H4 (cell line): ENCODE measurements at places on chromosomes 5 and 9.

DNA sequence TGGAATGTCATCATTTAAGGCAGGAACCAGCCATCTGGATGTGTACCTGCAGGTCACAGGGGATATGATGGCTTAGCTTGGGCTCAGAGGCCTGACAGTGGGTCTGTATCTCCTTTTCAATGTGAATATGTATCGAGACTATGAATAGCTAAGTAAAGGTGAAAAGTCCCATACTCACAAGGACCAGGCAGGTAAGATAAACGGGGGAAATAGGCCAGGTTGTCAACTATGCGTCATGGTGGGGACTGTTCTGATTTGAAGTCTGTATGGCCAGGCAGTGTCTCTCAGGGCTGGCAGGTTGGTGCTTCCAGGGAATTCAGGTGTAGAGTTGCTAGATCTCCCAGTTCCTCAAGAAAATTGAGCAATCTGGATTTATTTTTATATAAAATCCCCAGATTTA, 987.9 kb upstream of the WWC1 start:
- no peak for DNase-seq

DNA sequence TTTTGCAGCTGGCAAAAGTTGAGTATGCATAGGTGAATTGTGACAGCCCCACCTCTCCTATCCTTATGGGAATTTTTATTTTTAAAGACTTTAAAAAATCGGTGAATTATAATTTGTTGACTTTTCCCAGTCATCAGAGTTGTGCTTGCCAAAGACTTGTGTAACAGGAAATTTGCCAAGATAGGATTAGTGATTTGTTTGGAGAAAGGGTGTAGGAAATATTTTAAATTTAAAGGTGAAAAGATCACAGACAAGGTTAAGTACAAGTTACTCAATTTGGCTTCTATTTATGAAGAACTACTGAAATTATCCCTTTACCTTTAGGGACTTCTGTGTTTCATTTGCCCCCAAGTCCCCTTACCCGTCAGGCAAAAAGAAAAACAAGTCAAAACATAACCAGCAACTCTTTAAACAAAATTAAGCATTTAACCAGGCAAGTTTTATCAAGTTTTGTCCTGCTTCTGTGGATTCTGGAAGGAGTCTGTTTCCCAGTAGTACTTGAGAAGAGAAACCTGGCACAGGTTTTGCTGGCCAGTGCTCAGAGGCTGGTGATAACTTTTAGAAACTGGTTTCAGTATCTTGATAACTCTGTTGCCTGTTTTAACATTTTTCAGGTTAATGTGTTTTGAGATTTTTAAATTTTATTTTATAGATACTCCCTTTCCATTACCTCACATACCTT, 285.4 kb downstream of the MAST4 start:
- DNase-seq: no peak

DNA sequence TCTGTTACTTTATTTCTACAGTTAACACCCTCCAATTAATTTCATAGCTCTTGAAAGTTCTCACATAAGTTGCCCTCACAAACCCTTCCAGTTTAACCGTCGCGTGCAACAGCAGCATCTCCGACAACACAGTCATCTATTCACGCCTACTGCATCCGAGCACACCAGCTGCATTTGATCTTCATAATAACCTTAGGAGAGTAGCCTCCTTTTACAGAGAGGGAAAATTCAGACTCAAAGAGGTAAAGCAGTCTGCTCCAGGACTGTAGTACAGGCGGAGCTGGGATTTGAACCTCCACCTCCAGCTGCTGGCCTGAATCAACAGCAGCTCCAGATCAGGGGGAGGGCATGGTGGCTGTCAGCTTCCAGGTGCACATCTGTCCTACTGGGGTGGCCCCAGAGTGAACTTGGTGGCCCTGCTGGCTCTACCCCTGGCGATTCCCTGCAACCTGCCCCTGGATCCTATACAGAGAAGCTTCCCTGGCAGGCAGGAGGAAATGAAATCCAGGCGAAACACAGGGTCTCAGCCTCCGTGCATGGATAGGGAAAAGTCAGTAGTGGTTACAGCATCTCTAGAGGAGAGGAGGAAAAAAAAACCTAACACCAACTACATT, 71.6 kb upstream of the UNC5A start:
- DNase-seq: no peak

DNA sequence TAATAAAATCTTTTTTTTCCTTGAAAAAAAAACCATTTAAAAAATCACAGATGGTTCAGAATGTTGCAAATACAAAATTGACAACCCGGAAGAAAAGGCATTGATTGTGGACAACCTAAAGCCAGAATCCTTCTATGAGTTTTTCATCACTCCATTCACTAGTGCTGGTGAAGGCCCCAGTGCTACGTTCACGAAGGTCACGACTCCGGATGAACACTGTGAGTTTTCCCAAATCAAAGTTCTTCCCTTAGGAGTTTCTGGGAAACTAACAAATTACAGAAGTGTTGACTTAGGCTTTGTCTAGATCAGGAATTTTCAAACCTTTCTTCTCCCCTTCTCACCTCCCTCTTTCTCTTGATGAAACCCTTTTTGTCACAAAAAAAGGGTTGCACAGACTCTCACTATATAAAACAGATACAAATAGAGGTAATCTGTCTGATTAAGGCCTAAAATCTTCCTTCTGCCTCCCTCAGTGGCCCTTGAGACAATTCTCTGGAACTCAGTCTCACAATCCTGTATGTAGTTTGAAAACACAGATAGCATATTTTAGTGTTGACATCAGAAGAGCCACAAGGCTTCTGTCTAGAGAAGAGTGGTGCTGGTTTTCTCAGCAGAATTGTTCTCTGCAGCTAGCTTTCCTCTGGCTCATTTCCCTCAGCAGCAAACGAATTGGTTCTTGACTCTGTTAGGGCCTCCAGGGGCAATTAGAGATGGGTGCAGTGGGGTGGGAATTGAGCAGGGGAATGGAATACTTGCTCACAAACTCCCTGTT, 79.5 kb downstream of the OSMR start:
- DNase-seq: no peak

GRCh38 chr5:54309691-54310432, 511 bp downstream of the ARL15 start:
- peak; percentile 13 for DNase-seq

- no peak for DNase-seq
Observed at GRCh38 chr5:77211691-77212047, 1.2 kb downstream of the PDE8B start.

DNA sequence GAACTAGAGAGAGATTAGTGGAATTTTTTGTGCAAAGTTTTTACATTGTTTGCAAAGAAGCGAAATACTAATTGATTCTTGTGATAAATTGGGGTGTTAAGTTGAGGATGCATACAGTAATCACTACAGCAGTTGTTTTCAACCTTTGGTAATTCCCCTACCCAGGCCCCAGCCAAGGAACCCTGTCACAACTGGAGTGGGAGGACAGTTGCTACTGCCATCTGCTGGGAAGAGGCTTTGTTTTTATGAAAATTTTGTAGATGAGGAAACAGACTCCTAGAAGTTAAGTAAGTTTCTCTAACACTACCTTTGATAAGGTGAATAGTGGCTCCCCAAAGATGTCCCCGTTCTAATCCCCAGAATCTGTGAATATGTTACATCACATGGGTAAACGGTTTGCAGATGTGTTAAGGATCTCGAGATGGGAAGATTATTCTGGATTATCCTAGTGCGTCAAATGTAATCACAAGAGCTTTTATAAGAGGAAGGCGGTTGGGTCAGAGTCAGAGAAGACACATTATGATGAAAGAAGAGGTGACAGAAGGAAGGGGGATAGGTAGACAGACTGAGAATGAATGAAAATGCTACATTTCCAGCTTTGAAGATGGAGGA, 34.0 kb upstream of the PPP1R2B start:
- DNase-seq: no peak

- DNase-seq: no peak
Observed at GRCh38 chr9:76690973-76691370, 73.3 kb upstream of the PCA3 start.

DNA sequence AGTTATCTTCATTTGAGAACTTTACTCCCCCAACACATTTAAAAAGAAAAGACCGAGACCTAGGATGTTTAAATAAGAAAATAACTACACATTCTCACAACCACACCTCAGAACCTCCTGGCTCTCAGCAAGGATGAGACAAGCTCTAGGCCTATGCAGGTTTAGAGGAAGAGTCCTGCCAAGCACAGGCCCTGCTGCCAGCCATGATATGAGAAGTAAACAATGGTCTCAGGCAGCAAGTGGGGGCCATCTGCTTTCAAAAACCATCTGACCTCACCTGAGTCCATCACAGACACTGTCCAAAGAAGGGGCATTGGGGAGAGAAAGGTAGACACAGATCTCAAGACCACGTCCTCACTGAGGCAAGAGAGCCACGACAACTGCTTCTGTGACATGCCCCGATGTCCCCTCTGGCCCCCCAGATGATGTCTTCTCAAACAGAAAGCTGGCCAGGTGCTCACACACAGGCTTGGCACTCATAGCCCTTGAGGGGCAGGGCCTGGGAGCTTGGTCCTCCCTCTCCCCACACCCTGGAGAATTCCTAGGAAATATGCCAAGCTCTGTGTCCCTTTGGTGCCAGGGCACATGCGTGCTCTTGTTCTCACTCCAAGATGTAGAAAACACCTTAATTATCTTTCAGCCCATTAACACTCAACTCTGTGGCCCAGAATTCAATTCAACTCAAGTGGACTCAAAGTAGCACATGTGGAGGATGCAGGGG, 150.4 kb downstream of the FSTL4 start:
- no peak for DNase-seq

DNA sequence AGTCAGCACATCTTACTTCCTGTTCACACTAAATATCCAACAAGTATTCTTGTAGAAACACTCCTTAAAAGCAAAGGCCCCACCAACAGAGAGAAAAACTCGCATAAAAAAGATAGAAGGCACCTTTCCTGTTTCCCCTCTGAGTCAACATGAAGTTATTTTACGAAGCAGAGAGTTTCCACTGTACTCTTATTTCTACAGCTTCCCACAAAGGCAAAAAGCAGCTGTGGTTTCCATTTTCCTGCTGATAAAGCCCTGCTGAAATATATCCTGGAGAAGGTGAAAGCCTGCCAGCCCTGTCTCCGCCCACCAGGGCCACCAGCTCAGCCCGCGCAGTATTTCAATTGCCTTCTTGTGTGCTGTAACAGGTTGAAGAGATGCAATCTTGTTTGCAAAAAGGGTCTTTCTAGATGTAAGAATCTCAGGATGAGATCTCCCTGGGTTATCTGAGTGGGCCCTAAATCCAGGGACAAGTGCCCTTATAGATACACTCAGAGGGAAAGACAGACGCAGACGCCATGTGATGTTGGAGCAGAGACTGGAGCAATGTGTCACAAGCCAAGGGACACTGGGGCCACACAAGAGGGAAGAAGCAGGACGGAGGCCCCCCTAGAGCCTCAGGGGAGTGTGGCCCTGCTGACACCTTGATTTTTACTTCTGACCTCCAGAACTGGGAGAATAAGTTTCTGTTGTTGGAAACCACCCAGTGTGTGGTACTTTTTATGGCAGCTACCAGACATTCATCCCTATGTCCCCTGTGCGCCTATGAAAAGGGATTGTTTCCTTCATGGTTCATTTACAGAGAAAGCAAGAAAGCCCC, 19.9 kb downstream of the SEMA4D start:
- DNase-seq: peak; percentile 81

- DNase-seq: peak; percentile 32
Observed at GRCh38 chr5:40879163-40879942, 29.9 kb upstream of the C7 start.

DNA sequence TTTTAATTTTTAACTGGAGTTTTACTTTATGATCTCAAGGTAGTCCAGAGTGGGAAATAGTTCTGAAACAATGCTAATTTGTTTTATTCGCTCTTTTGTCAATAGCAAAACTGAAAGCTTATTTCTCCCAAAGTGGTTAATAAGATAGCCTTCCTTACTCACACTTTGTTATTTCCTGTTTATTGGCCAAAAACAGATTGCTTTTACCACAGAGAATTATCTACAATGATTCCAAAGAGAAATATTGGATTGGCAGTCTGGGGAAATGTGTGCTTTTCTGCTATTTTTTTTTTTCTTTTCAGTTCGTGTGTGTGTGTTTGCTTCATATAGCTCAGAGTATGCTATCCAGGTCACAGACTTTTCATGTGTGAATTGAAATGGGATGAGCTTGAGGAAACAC, 756.7 kb upstream of the RGMB start:
- DNase-seq: no peak

- DNase-seq: no peak
Observed at GRCh38 chr5:148734518-148734917, 80.2 kb upstream of the HTR4 start.

- no peak for DNase-seq
Observed at GRCh38 chr5:143807401-143807800, 4.6 kb upstream of the HMHB1 start.

GRCh38 chr9:121333950-121334773, 35.9 kb downstream of the STOM start:
- DNase-seq: no peak

GRCh38 chr5:141934099-141934844, 10.6 kb downstream of the DELE1 start:
- DNase-seq: no peak

DNA sequence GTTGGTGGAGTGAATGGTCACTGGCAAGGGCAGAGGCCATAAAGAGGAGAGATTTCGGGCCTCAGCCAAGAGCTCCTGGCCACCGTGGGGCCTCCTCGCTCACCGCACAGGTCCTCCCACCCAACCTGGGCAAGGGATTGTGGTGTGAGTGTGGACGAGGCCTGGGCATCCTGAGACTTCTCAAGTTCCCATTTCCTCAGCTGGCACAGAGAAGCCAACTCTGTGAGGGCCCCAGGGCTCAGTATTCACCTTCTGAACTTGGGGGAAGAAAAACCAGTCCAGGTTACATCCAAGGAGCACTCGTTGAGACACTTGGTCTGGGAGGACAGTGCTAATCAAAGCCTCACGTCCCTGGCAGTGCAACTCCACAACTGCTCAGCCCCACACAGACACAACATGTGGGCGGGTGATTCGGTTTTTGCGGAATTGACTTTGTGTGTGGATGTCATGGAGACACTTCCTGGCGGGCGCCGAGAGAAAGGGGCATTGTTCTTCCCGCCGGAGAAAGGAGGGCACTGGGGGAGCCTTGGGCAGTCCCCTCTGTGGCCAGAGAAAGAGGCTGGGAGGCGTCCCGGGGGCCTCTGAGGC, 28.5 kb upstream of the NKD2 start:
- no peak for DNase-seq

DNA sequence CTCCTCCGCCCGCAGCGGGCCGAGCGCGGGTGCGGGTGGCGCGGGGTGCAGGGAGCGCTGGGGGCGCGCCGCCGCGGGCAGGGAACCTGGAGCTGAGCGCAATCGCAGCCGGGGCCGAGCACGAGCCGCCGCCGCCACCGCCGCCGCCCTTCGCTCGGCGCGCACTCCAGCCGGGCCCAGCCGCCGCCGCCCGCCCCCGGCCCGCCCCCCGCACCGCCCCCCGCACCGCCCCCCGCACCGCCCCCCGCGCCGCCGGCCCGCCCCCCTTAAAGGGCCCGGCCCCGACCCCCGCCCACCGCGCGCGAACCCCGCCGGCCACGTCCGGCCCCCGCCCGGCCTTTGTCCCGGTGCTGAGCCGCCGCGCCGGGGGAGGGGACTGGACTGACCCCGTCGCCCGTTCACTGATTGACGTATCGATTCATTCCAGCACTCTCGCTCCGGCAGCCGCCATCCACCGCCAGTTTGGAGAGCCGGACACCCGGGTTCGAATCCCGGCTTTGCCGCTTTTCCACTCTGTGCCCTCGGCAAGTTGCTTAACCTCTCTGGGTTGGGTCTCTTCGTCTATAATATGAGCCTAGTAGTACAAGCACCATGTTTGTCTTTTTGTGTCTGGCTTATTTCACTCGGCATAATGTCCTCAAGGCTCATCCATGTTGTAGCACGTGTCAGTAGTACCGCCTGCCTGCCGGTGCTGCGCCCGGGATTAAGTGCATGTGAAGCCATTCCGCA, at the start of gene SH3PXD2B:
SH3PXD2B (minus strand) TSS at position 168 of the 729 bp plus-strand sequence. CDS start 173 bp downstream, outside the sequence.
- DNase-seq: no peak

- DNase-seq: no peak
Observed at GRCh38 chr9:109805050-109805449, 25.1 kb downstream of the PALM2AKAP2 start.
